Naive B cell (primary cell): ENCODE measurements at places on chromosomes 5 and 9.

- no peak for DNase-seq
These were observed 1271.6 kb downstream of the PTPRD start for GRCh38 chr9:9341203-9341602.

GRCh38 chr5:78953092-78953800 lies 31.9 kb downstream of the ARSB start:
- DNase-seq: no peak

- peak; percentile 78 for DNase-seq
These were observed 16.9 kb upstream of the FBP1 start for GRCh38 chr9:94656200-94656599.

GRCh38 chr5:109329333-109330237 lies 80.2 kb downstream of the PJA2 start:
- no peak for DNase-seq

- no peak for DNase-seq
These were observed 41.4 kb upstream of the CTNNA1 start for GRCh38 chr5:138711811-138712210.

DNA sequence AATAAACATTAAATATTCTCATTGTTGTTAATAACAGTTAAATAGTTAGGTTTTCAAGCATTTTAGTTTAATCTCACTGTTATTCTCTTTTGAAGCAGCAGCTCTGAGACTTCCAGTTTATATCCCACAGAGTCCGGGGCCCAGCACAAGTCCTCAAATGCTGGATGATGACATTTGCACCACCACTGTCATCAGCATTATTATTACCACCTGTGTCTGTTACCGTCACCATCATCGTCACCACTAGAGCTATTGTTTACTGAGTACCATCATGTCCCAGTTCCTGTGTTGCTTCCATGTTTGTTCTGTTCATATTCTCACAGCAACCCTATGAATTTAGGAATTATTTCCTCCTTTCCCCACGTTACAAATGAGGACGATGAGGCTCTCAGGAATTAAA lies 169.2 kb upstream of the NR3C1 start:
- no peak for DNase-seq
